ENCODE measurements at places on chromosomes 7 and 10.

DNA sequence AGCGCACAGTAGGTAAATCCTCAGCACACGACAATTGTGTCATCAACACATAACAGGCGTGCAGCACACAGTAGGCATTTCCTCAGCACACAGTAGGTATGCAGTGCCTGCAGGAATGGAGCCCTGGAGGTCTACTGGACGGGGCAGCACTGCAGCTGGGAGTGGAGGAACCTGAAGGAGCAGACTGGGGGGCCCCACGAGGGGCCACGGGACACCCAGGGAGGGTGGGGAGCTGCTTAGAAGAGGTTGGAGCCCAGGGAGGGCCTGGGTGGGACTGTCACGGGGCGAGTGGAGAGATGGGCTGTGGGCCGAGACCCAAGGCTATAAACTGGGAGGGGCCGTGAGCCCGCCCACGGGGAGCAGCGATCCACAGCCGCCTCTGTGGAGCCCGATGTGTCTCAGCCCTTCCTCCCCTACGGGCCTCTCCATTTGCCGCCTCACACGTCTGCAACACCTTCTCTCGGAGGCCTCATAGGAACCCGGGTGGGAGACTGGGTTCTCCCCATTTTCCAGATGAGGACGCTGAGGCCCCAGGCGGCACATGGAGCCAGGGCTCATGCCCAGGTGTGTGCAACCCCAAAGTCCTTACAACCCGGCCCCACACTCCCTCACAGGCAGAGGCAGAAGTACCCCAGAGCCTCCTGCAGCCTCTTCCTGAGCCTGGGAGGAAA lies 101.5 kb downstream of the MICALL2 start:
- DNase-seq, result no peak

DNA sequence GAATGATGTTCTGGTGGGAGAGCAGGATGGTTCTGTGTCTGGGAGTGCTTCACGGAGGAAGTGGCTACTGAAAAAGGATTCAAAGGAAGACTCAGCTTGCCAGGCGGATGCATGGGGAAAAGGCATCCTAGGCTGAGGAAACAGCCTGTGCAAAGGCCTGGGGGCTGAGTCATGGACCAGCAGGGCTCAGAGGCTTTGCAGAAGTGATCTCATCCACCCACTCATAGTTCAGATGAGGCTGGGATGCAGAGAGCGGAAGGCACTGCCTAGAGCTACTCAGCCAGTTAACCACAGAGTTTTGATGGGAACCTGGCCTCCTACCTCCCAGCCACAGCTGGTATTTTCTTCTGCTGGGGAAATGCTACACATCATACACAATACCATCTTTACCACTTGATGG lies 15.8 kb upstream of the ADAMTS14 start:
- peak; percentile 97 for DNase-seq

- DNase-seq, result no peak
Observed at GRCh38 chr7:158582089-158582456, 5.5 kb downstream of the PTPRN2 start.

DNA sequence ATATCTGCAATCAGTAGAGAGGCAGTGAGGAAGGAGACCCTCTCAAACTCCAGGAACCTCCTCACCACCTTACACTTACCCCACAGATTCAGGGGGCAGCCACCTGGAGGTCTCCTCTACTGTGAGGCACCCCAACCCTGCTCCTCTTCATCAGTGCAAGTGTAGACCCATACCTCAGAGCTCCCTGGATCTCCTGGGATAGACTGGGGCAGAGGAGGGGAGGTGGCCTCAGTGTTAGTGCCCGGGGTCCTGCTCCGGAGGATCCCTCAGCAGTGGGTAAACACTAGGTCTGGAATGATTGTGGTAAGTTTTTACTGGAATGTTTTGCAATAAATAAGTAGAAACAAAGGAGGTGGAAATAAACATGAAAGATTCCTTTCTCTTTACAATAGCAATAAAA lies 31.1 kb downstream of the ANTXRL start:
- DNase-seq, result no peak

DNA sequence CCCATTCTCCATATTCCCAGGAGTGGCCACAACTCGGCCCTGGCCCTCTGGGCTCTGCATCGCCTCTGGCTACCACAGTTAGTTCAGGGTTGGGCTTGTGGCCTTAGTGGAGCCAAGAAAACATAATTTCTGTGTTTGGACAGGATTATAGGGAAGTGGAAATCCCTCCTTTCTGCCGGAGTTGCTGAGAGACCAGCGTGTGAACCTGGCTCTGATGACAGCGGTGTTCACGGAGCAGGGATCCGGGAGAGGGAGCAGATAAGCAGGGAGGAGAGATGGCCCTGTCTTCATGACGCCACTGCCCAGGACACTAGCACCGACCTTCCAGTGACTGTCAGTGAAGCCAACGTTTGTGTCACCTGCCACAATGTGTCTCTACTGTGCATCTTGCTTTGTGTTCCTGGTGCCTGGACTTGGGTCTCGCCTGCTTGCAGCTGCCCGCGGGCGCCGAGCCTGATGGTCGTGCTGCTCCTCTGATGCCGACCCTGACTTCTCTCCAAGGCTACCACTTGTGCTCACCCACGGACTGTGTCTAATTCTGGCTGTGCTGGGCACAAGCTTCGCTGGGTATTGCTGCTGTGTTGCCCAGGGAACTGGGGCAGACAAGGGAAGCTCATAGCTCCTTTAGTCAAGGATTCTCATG lies 67.0 kb upstream of the VIPR2 start:
- DNase-seq, result no peak

DNA sequence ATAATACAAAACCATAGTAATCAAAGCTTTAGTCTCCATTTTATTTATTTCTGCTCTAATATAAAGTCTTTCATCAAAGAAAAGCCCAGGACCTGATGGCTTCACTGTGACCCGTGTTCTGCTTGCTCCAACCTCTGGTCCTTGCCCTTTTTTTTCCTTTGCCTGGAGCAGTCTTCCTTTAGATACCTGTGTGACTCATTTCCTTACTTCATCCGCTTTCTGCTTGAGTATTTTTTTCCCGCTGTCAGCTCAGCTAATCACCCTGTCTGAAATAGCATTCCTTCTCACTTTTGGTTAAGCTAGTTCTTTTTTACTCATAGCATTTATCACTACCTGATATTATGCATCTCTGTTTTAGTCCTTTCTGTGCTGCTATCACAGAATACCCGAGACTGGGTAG lies 194.8 kb downstream of the ABCA13 start:
- DNase-seq, result no peak

- DNase-seq, result no peak
Observed at GRCh38 chr10:95405655-95406054, 114.9 kb upstream of the PDLIM1 start.

DNA sequence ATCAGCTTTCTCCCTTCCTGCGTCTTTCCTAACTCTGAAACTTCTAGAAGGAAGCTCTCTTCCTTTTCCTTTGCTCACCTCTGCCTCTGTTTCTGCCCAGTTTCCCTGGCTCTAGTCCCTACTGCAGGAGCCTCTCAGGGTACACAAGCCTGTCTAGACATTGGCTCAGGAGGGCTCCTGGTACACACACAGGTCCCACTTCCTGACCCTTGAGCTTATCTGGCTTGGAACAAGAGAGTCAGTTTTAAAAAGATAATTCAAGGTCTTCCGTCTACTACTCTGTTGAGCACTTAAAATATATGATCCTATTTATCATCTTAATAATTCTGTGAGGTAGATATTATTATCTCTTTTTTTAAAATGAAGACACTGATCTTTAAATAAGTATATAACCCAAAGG lies 140.7 kb downstream of the RTKN2 start:
- DNase-seq, result no peak

DNA sequence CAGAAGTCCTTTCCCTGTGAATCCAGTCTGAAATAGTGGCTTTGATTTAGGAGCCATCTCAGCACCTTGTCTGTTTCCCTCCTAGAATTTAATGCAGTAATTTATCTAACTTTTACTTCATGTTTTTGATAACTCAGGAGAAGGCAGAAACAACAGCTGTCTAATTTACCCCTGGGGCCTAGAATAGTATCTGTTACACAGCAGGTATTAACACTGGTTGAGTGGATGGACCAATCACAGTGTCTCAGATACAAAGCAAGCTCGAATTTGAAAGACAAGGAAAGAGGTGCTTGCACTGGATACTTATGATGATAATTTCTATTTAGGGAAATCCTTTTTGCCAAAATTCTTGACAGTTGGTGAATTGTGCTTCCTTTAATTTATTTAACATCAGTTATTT lies 23.4 kb downstream of the CHRM2 start:
- no peak for DNase-seq

- DNase-seq, result peak; percentile 2
Observed at GRCh38 chr7:51366930-51367613, 50.5 kb upstream of the COBL start.

DNA sequence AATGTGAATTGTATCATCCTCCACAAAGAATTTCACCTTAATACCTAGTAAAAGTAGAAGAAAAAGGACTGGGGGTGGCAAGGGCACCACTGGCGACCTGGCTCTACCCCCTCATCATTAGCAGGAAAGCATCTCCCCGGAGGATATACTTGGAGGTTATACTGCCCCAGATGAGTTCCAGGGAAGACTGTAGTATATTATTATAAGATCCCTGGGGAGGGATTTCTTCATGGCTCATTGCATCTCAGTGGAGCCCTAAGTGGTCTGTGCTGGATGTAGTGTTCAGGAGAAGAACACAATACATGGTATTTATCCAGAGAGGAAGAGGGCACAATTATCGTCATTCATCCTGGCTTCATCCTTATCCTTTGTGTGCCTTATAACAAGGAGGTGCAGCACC lies 14.2 kb upstream of the DYNC1I1 start:
- no peak for DNase-seq

- no peak for DNase-seq
Observed at GRCh38 chr10:27153845-27154193, 365 bp downstream of the YME1L1 start.

GRCh38 chr7:127683776-127684681 lies 32.0 kb downstream of the SND1 start:
- no peak for DNase-seq

DNA sequence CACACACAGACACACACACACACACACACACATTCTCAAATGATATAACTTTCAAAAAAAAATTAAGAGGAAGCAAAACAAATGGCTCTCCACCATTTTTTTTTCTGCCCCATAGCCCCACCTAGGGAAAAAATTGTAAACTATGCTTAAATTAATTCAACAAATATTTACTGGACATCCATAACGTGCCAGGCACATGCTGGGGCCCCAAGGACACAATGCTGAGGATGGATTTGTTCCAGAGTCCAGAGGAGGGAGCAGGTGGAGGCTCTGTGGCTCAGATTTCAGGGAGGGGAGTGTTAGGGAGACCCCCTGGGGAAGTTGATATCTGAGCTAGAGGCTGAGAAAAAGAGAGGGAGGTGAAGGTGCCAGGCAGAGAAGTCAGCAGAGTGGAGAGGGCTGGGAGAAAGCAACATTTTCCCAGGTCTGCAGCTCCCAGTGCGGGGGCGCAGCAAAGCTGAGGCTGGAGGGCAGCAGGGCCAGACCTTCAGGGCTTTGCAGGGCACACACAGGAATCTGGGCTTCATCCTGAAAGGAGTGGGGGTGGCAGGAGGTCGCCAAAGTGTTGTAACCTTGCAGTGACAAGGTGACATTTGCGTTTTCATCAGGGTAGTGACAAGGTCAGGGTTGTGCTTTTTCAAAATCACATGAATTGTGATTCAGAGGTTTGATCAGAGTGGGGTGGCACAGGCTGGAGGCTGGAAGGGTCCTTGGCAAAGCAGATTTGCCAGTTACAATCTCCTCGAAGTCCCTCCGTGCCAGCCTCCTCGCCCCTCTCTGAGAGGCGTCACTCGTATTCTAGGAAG lies 261.6 kb downstream of the WDR11 start:
- DNase-seq, result no peak

DNA sequence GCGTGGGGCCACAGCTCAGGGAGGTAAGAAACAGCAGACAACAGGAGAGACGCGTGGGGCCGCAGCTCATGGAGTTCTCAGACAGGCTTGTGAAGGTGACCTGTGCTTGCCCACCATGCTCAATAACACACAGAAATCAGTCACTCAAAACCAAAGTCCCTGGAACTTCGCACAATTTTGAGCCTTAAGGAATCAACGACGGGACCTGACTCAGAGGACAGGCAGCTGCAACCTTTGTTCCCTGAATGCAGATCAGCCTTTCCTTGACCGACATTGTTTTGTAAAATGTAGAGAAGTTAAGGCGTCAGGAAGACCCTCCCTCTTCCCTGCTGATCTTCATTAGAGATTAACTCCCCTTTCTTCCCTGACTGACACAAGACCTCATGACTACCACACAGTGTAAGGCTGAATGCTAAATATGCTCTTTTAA lies 8.5 kb upstream of the KNDC1 start:
- DNase-seq, result no peak

DNA sequence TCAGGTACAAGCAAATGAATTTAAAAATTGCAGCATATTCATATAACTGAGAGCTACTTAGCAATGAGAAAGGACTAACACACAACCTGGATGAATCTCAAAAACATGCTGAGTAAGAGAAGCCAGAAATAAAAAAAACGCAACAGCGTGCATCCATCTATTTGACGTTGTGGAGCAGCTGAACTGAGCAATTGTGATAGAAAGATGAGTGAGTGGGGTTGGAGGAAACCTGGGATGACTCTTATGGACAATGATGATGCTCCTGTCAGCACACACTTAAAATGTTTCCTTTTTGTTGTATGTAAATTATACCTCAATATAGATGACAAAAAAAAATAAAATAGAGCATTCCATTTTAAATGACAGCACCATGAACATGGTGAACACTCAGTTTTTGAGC lies 36.0 kb upstream of the AKR1E2 start:
- DNase-seq, result no peak

DNA sequence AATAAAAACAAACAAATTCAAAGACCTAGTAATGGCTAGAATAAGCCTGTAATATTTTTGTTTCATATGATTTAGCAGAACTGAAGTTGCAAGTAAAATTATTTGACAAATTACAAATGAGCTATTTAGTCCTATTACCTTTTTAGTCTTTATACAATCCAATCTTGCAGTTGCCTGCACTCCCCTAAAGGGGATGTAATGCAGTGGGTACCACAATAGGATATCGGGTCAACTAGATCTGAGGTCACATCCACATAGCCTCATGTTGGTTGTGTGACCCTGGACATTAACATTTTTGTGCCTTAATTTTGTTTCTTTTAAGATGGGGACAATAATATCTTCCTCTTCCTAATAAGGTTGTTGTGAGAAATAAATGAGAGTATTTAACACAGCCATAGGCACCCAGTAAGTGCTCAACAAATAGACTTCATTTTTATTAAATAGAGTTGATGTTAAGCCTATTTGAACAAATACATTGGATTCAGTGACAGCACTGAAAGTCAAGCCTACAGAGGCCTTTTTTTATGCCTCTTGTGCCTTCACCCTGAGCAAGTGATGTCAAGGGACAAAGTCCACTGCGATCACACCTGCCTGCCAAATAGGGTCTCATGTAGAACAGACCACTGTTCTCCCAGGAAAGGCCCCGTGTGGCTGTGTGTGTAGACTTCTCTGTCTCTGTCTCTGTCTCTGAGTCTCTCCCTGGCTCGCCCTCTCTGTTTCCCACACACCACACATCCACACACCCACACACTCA lies 124.8 kb downstream of the EVX1 start:
- no peak for DNase-seq

- DNase-seq, result no peak
Observed at GRCh38 chr7:2441430-2442058, 34.7 kb downstream of the GRIFIN start.

GRCh38 chr10:48390933-48391845 lies 84.7 kb downstream of the MAPK8 start:
- DNase-seq, result no peak

- DNase-seq, result no peak
Observed at GRCh38 chr7:87495366-87495765, 19.9 kb upstream of the ABCB4 start.

- DNase-seq, result peak; percentile 70
Observed at GRCh38 chr10:97332591-97333350, 1.8 kb downstream of the FRAT2 start.
